ENCODE measurements at places on chromosomes 3 and 15.

- no peak for DNase-seq
Measured at GRCh38 chr3:161389445-161390035, 18.2 kb upstream of the SPTSSB start.

DNA sequence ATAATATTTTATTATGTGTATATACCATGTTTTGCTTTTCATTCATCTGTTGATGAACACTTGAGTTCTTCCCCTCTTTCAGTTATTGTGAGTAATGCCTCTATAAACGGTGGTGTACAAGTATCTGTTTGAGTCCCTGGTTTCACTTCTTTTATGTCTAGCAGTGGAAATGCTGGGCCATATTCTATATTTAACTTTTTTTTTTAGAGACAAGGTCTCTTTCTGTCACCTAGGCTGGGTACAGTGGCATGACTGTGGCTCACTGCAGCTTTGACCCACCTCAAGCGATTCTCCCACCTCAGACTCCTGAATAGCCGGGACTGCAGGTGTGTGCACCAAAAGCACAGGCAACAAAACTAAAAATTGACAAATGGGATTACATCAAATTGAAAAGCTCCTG, 19.9 kb downstream of the GOLM2 start:
- peak; percentile 61 for DNase-seq

DNA sequence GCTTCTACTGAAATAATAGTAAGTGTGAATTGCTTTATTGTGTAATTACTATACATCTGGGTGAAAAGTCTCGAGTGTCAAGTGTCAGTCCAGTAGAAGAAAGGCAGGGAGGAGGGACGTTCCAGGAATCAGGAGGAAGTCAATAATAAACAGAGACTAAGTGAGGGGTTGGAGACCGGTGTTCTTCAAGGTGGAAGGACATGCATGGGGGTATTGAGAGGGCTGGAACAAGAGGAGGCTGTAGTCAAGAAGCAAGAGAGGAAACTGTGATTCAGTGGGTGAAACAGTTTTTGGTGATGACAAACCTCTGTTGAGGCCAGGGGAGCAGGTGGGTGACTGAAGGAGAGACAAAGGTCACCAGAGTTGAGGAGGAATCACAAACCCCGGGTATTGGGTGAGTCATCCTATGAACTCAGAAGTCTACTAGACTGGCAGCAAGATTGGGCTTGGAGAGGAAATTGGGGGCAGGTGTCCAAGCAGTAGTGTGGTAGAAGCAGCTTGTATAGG, 11.6 kb upstream of the SCAMP5 start:
- peak; percentile 45 for DNase-seq

GRCh38 chr3:105967117-105967516, 98.3 kb upstream of the CBLB start:
- DNase-seq: no peak

DNA sequence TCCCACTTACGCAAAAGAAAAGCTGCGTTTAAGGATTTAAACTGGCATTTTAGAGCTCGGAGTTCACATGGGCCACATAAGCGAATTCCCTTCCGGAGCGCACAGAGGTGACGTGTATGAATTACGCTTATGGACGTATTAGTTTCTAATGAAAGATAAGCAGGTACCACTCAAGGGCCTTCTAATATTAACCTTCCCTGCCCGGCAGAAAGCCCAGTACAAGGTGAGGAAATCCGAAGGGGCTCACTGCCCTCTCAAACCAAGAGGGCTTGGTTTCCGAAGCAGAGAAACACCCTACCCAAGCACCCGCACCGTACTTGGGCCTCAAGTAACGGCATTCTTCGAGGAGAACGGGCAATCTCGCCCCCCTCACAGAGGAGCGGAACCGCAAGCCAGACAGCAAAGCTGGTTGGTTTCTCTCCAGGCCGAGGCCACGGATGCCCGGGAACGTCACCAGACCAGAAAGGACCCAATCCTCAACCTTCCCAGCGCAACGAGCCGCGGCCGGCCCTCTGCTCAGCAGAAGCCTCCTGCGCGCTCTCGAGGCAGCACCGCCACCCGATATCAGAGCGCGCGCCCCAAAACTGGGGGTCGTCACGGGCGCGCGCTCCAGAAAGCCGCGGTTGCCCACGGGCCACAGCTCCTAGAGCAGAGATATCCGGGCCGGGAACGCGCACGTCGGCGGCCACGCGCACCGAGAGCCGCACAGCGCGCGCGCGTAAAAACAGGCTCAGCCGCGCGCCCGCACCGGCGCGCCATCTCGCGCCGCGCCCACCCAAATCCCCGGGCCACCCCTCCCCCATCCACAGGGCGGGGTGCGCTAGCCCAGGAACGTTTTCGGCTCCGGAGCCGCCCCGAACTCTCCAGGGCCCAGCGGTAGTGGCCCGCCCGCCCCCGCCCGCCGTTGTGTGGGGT, 676 bp downstream of the QRICH1 start:
- DNase-seq: peak; percentile 89

- no peak for DNase-seq
Measured at GRCh38 chr3:59386165-59386564, 336.3 kb upstream of the CFAP20DC start.

DNA sequence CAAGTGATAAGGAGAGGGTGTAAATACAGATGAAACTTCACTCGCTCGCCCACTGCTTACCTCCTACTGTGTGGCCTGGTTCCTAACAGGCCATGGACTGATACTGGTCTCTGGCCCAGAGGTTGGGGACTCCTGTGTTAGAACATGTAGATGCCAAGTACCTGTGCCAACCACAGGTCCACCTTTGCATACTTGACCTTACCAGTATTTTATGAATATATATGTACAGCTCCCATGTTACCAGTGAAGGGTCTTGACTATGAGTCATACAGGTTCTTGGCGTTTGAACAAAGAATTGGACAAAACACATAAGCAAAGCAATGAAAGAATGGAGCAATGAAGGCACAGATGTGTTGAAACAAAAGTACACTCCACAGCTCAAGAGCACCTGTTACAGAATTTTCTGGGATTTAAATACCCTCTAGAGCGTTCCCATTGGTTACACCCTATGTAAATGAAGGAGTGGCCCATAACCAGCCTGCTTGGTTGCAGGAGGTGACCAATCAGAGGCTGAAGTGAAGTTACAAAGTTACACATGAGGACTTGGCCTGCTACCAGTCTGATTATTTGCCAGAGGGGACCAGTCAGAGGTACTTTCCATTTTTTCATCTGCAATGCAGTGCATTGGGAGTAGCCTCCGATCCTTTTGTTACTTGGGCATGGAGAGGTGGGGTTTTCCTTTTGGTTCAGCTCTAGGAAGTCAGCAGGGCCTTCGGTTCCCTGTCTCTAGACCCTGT, 1.7 kb upstream of the GFM1 start:
- no peak for DNase-seq

- no peak for DNase-seq
Measured at GRCh38 chr3:16834753-16835152, 50.0 kb upstream of the PLCL2 start.

- no peak for DNase-seq
Measured at GRCh38 chr3:35291471-35292236, 347.7 kb upstream of the ARPP21 start.

- no peak for DNase-seq
Measured at GRCh38 chr3:98761643-98762229, 1.4 kb upstream of the ST3GAL6 start.

GRCh38 chr3:172042136-172042662, 2.8 kb downstream of the FNDC3B start:
- no peak for DNase-seq
